Left kidney (tissue), 8 donors: ENCODE measurements at places on chromosomes 13 and 19. TPM values are rescaled to one million over a fixed set of nuclear protein-coding genes. Genes with fewer than 3 reads are reported as not detected.

Gene AP1M2
- 35.5 TPM for polyA plus RNA-seq

Gene SIAH3
- polyA plus RNA-seq, result 1.2 TPM

Gene CFAP97D2
- polyA plus RNA-seq, result not detected

Gene KLK15
- not detected for polyA plus RNA-seq

Gene LCP1
- polyA plus RNA-seq, result 9.2 TPM

Gene ACTMAP
- 18.5 TPM for polyA plus RNA-seq

Gene PLK5
- 0.23 TPM for polyA plus RNA-seq

Gene ZNF541
- 0.27 TPM for polyA plus RNA-seq

Gene CNN1
- polyA plus RNA-seq, result 3.0 TPM

Gene UBE2L5
- 0.91 TPM for polyA plus RNA-seq

Gene CCDC194
- polyA plus RNA-seq, result 4.5 TPM

- DNase-seq, result no peak
Observed at GRCh38 chr19:55553217-55554182, 8.2 kb upstream of the SBK3 start.

- peak; percentile 77 for DNase-seq
Observed at GRCh38 chr19:38229585-38230073, 5.6 kb upstream of the DPF1 start.

- DNase-seq, result no peak
Observed at GRCh38 chr19:30887042-30887441, 462.2 kb downstream of the TSHZ3 start.

GRCh38 chr13:33764716-33765115 is 53.2 kb upstream of the RFC3 start:
- no peak for DNase-seq

GRCh38 chr13:109156181-109156935 is 526.9 kb downstream of the MYO16 start:
- DNase-seq, result no peak

DNA sequence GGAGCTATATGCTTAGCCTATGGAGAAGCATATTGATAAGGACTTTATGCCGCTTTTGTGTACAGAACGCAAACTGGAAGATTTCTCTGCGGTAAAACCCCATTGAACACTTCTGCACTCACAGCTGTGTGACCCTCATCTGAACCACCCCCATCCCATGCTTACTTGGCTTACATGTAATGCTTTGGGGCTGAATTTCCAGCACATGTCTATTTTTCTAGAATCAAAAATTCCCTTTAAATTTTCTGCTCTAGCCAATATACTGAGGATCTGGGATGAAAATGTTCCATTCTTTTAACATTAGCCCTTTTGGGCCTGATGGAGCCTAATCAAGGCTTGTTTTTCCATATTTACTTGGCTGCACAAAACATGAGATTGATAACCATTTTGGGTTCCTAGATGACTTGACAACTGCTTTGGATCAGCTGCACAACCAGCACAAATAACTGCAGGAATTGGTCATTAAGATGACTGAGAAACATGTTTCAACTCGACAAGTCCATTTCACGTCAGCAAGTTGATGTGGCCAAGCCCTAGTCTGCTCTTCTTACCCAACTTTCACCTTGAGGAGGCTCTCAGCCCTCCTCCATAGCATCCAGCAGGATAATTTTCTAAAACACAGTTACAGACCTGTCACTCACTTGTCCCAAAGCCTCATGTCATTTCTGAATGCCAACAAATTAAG is 52.4 kb downstream of the TNFSF11 start:
- no peak for DNase-seq

DNA sequence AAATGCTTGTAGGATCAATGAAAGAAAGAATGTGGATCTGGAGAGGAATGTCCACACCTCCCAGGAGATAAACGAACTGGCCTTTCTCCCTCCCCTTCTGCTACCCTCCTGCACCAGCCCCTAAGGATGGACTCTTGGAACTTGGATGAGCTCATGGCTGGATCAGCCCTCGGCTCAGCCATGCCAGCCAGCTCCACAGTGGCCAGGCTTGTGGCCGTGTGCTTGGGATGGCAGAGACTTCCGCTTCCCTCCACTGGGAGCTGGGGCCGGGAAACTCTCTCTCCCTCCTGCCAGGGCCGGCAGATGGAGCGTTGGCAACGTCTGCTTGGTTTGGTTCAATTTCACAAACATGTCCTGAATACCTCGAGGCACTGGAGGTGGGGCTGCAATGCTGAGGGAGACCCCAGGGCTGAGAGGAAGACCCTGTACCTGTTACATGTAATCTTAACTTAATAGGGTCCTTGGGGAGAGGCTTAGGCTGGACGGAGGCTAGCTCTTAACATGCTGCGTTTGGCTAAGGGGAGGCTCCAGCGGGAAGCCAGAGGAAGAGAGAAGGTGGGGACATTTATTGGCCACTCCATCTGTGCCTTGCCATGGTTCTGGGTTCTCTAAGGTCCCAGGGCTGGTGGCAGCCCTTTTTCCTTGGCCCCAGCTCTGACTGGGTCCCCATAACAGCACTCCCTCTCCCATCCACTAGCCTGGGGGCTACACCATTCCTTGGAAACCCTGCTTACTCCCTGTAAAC is 152.5 kb downstream of the IER2 start:
- DNase-seq, result no peak

DNA sequence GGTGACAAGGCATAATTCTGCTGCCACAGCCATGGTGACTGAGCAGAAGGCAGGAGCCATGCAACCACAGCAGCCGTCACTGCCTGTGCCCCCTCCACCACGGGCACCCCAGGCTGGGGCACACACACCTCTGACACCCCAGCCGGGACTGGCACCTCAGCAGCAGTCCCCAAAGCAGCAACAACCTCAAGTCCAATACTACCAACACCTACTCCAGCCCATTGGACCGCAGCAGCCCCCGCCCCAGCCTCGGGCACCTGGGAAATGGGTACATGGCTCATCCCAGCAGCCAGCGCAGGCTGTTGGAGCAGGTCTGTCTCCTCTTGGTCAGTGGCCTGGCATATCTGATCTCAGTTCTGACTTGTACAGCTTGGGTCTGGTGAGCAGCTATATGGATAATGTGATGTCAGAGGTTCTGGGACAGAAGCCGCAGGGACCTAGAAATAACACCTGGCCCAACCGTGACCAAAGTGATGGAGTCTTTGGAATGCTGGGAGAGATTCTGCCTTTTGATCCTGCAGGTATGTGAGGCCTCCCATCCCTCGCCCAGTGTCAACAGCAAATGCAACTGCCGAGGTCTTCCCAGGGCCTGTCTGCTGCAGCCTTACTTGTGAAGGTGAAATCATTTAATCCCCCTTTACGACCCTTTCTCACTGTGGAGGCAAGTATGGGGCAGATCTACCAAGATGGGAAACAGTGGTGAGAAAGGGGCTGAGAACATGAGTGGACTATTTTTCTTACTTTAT is 22.9 kb upstream of the GPI start:
- DNase-seq, result no peak

DNA sequence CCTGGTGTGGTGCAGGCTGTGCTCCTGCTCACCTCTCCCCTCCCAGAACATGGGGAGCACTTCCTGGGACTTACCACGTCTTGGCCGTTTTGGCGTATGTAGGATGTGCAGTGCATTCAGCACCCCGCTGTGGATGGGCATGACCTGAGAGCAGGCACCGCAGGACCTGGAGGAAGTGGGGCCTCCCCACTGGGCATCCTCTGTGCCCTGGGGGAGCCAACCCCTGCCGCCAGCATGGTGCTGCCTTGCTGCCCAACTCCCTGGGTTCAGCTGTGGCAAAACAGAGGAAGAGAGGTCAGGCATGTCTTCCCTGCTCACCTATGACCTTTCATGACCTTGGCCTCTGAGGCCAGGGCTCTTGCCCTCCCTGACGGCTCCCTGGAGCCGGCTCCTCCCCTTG is 103.5 kb downstream of the RAB20 start:
- no peak for DNase-seq

- no peak for DNase-seq
Observed at GRCh38 chr13:28406733-28407266, 88.1 kb downstream of the FLT1 start.

DNA sequence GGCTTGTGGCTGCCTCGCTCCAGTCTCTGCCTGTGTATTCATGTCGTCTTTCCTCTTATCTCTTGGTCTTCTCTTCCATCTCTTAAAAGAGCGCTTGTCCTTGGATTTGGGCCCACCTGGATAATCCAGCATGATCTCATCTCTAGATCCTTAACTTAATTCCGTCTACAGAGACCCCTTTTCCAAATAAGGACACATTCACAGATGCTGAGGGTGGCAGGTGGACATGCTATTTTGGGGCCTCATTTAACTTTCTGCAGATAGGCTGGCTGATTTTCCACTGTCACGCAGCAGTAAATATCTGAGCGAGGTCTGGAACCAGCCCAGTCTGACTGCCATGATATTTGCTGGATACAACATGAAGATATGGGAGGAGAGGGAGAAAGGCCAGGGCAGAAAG is 41.5 kb upstream of the TSHZ3 start:
- DNase-seq, result no peak

- DNase-seq, result no peak
Observed at GRCh38 chr19:1469255-1470054, 9.6 kb downstream of the C19orf25 start.

GRCh38 chr13:109672545-109672944 is 113.8 kb downstream of the IRS2 start:
- no peak for DNase-seq

GRCh38 chr13:26030331-26030730 is 21.5 kb downstream of the SHISA2 start:
- DNase-seq, result no peak

DNA sequence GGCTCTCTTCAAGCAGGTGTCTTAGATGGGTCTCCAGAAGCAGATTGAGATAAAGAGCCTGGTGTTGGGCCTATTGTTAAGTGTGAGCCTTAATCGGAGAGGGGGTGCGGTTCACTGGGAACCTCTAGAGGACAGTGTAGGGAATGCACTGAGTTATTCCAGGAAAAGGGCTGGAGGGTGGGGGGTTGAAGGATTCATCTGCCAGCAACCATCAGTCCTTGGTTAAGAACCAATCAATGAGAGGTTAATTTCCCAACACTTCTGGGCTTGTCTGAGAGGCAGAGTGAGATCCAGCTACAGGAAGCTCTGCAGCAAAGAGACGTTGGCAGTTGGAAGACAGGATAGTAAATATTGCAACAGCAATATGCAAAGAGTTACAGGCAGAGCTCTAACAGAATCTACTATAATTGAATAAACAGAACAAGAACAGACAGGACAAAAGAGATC is 28.7 kb downstream of the CYP4F2 start:
- DNase-seq, result peak; percentile 12

GRCh38 chr13:110397436-110398115 is 90.5 kb downstream of the COL4A2 start:
- no peak for DNase-seq

GRCh38 chr13:76307142-76307541 is 579.1 kb downstream of the KCTD12 start:
- DNase-seq, result peak; percentile 34

GRCh38 chr19:18150776-18151624 is 2.0 kb upstream of the PIK3R2 start:
- no peak for DNase-seq

DNA sequence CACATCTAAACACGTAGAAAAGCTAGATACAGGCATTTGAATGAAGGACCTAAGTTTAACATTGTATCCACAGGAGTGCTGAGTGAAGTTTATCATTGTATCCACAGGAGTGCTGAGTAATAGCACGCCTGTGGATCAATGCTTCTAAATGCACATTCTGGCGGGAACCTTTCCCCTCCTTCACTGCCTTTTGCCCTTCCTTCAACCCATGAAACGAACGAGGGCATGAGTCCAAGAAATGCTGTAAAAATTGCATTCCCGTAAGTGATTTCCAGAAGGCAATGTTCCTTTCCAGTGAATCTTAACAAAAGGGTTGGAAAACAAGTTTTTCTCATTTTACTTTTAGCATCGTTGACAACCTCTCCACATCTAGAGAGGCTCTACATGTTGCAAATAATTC is 88.1 kb downstream of the ZDHHC20 start:
- peak; percentile 8 for DNase-seq

DNA sequence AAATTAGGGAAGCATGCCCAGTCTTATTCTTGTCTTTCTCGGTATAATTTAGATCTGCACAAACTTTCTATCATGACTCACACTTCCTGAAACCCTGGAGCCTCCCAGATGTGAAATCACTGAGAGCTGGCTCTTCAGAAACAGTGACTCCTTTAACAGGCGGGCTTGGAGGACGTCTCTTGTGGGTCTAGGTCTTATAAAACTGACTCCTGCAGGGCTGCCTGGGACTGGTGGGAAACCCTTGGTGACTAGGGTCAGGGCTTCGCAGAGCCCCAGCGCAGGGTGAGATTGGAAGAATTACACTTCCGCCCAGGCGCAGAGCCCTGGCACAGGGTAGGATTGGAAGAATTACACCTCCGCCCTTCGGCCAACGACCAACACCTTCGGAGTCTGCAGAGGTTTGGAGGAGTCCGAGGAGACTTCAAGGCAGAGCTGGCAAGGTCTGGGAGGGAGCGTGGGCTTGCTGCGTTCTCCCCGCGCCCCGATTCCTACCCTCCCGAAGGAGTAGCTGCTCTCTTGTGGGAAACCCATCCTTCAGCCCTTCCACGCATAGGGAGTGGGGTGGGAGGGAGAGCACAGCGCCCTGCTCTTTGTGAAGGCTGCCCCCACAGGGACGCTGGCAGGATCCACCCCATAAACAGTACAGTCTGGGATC is 43.4 kb upstream of the MAP3K10 start:
- no peak for DNase-seq
